ENCODE measurements at places on chromosomes 2 and 18.

GRCh38 chr2:169136885-169137534, 67.6 kb downstream of the DHRS9 start:
- no peak for DNase-seq

- DNase-seq = no peak
Observed at GRCh38 chr18:76461692-76462325, 33.2 kb downstream of the ZNF516 start.

DNA sequence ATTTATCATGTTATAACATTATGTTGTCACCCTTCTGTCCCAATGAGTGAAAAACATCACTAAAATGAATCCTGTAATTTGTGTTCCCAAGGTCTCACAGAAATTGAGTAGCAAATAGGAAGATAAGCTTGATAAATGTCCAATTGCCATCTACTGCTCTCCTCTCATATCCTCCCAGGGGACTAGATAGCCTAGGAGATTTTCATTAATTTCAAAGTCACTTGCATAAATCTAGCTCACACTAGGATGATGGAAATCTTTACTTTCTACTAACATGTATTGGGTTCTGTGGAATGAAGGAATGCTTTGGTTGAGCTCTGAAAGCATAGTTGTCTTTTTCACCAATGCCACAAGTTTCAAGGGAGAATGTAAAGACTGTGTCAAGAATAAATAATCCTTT, 605.5 kb upstream of the CDH7 start:
- DNase-seq = no peak

DNA sequence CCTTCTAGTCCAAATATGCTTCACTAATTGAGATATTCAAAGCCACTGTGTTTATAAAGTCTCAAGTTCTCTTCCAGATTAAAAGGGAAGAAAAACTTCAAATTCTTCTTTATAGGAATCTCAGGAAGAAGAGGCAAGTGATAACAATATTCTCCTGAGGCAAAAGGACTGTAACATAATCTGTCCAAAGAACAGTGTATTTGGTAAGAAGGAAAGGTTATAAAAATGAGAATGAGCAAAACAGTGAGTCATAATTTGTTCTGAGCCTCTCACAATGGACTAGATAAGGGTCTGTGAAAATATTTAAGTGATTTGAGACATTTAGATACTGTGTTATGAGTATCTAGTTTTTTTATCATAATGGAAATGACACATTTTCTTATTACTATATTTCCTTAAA, 44.3 kb downstream of the SNRPD1 start:
- no peak for DNase-seq

GRCh38 chr2:210620456-210620855, 64.1 kb downstream of the CPS1 start:
- no peak for DNase-seq

- no peak for DNase-seq
Observed at GRCh38 chr2:73133566-73134197, 20.9 kb upstream of the RAB11FIP5 start.

DNA sequence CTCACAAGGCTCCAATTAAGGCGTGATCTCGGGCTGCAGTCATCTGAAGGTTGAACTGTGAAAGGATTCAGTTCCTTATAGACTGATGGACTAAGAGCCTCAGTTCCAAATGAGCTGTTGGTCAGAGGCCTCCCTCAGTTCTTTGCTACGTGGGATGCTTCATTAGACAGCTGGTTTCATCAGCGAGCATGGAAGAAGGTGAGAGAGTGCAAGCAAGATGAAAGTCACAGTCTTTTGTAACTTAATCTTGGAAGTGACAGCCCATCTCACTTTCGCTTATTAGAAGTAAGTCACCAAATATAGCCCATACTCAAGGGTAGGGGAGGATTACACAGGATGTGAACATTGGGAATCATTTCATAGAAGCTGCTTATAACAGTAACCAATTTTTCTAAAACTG, 26.8 kb downstream of the PPP1CB start:
- no peak for DNase-seq

GRCh38 chr18:57561728-57562423, 24.6 kb downstream of the FECH start:
- DNase-seq = no peak

- DNase-seq = no peak
Observed at GRCh38 chr18:59912007-59912550, 12.3 kb downstream of the PMAIP1 start.

GRCh38 chr2:120907822-120908221, 172.2 kb downstream of the GLI2 start:
- DNase-seq = no peak

DNA sequence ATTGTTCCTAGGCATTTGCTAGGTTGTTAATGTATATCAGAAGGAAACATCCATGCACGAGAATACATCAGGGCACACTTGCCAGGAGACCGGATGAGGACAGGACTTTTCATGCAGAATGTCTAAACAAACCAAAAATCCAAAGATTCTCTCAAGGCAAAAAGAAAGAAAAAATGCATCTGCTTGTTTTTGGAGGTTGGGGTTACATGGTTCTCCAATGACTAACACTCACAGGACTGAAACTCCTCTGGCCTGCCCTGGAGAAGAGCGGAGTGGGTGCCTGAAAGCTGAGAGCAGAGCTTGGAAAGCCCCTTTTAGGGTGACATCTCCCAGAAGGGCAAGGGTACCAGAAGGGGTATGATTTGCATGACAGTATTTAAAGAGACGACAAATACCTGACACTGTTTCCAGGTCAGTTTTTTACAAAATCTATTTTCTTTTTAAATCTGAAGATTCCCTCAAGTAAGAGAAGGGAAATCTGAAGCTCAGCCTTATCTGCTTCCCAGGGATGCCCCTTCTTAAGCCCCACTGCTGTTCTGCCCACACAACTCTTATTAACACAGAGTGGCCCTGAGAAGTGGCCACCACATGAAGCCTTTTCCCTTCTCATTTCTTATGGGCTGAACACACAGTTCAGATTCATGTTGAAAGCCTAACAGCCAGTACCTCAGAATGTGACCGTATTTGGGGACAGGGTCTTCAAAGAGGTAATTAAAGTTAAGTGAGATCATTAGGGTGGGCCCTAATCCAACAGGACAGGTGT, 216.4 kb downstream of the STK39 start:
- DNase-seq = no peak

DNA sequence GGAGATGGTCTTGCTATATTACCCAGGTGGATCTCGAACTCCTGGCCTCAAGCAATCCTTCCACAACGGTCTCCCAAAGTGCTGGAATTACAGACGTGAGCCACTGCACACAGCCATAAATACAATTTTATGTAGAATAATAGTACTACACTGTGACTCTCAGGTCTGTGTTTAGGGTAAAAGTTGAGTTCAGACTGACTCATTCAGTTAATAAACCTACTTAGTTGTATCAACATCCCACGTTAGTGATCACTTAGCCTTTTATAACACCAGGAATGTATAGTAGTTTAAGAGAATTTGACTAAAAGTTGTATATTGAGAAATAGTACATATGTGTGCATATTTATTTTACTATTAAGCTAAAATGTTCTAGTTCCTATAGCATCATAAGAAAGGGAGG, 237.5 kb downstream of the PHLPP1 start:
- no peak for DNase-seq

DNA sequence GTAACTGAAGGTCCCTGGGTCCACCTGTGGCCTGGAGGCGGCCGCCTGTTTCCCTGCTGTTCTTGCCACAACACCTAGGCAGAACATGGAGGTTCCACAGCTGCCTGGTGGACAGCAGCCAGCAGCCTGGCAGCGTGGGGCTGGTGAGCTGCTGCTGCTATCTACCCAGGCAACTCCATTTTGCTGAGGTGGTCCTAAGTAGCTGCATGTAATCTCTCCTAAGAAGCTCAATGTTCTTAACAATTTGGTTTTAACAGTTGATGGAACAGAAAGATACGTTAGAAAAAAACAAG, 66.7 kb downstream of the NDUFA10 start:
- DNase-seq = no peak

DNA sequence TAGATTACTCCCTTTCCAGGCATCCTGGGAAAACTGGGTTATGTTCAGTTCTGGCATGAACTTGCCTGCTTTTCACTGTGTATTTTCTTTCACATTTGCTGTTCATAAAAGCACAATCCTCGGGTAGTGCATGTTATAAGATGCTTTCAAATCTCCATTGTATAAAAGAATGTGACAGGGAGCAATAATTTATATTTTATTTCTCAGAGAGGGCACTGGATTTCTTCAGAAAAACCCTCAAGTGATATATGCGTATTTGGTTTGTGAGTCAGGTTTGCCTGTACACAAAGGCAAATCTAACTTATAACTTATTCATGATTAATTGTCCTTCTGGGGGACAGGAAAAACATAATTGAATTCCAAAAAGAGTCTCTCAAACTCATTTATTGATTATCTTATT, 440.7 kb upstream of the MMADHC start:
- DNase-seq = no peak

DNA sequence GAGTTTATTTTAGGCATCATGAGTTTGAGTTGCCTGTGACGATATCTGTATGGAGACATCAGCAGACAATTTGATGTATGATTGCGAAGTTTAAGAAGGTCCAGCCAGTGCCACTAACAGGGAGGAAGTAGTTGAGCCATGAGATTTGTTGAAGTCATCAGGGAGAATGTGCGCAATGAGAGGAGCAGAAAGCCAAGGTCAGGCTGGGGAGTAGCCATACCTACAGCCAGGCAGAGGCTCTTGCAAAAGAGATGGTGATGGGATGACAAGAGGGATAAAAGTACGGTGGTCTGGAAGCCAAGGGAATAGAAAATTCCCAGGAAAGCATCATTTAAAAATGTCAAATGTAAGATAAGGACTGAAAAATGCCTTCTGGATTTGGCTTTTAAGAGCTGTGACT, 51.2 kb downstream of the LIMS1 start:
- DNase-seq = no peak

DNA sequence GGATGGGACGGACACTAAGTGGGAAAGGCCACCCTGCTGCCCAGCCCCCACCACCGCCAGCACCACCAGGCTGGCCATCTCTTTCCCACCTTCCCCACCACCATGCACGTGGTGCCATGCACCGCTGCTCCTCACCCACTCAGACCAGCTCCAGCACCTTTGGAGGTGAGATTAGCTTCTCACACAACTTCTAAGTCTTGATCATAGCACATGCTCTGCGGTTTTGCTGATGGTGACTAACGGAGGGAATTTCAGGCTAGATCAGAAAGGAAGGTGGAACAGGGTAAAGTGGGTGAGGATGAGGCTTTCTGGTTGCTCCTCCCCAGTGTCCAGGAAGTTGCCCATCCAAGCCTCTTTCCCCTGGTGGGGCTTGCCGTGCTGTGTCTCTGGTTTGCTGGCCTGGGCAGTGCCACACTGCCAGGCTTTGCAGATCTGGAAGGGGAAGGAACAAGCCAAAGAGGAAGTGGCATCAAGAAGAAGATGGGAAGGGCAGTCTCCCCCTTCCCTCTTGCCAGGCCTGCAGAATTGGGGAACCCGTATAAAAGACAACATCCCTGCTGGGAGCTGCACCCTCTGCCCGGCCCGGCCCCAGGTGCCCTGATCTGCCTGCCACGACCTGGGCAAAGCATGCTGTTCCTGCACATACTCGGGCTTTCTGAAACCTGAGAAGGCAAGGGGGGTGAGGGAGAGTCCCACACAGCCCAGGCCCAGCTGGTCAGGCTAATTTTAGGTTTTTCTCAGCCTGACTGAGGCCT, 44.3 kb upstream of the CAB39 start:
- DNase-seq = no peak

- no peak for DNase-seq
Observed at GRCh38 chr2:236015171-236015570, 153.0 kb downstream of the GBX2 start.

DNA sequence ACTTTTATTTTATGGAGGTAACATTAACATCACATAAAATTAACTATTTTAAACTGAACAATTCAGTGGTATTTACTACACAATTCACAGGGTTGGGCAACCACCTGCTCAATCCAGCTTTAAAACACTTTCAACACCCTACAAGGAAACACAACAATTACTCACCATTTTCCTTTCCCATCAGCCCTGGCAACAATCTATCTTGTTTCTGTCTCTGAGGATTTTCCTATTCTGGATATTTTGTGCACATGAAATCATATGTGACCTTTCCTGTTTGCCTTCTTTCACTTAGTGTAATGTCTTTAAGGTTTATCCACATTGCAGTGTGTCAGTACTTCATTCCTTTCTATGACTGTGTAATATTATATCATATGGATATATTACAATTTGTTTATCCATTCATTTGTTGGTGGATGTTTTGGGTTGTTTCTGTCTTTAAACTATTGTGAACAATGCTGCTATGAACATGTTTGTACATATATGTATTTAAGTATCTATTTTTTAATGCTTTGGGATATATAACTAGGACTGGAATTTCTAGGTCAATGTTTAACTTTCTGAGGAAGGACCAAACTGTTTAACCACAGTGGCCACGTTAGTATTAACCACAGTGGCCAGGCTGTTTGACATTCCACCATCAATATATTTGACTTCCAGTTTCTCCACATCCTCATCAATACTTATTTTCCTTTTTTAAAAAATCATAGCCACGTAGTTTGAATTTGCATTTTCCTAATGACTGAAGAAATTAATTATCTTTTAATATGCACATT, 72.4 kb upstream of the KIF5C start:
- no peak for DNase-seq

DNA sequence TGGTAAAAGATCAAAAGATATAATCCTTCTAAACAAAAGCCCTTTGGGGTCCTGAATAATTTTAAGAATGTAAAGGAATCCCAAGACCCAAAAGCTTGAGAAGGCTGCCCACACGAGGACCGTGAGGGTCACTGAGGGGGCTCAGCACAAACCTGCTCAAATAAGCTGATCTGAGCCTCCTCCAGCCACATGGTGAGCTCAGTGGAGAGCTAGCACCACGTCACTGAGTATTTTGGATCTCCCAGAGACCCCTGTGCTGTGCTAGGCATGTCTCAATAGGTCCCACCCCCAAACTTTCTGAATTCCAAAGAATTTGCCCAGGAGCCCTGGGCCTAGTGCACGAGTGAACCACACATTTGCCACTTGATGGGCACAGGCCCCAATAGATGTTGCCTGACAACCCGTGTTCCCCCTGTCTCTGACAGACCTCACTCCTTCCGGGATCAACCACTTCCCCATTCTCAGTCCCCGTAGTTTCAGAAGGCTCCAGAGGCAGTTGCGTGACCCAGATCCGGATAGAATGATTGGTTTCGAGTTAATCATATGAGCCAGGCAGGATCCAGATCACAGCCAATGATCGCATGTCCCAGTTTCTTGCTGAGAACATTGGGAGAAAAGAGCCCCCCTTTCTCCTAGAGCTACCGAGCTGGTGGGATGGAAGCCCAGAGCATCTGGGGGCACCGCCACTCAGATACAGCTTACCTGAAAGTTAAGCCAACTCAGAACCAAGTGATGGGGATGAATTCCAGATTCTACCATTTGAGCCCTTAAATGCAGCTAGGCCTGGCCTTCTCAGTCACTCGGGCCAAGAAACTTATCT, 203.8 kb downstream of the TNS1 start:
- no peak for DNase-seq

Data from stimulated activated CD4-positive, alpha-beta T cell treated with anti-CD3 and anti-CD28 coated beads, TNF-alpha, amount 100 ng/mL, for 1 hour (primary cell).